ENCODE measurements at places on chromosomes 16 and 17.

DNA sequence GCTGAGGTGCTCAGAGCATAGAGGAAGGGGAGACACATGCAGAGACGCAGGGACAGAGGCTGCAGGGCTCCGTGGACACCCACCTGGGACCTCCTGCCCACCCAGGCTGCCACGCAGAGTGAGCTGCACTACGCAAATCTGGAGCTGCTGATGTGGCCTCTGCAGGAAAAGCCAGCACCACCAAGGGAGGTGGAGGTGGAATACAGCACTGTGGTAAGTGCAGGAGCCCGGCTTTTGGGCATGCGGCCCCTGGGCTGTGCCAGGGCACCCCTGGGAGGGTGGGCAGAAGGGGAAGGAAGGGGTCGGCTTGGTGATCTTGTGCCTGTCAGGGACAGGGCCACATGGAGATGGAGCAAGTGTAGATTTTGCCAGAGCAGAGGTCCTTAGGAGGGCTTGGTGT lies 15.2 kb downstream of the CD300A start:
- DNase-seq, result no peak

DNA sequence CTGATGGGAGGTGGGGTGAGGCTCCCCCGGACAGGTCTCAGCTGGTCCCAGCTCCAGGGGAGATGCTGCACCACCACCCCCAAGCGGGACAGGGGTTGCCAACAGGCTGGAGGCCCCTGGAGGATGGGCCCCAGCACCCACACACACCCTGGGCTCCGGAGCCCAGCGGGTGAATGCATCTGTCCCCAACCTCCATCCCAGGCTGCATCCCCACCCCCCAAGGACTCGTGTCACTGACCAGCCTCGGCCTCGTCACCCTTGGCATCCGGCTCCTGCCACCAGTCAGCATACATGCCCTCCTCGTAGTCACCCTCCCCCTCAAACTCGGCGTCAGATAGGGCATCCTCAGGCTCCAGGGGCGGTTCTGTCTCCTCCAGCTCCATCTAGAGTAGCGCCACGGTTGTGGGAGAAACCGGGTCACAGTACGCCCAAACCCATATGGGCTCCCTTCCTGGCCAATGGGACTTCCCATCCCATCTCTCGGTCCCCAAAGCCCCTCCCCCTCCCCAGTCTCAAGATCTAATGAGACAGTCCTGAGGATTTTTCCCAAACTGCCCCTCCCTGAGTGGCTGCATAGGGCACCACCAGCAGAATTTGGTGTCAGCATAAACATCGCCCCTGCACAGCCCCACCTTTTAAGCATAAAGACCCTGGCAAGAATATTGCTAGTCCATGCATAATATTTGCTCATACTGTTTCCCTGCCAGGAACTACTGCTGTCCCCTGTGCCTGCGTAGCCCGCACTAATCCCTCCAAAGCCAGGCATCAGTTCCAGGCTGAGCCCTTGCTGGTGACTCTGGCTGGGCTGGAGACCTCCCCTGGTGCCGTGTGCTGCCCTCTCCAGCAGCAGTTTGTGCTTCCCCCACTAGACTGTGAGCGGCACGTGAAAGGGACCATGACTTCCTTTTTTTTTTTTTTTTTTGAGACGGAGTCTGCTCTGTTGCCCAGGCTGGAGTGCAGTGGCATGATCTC lies 8.4 kb downstream of the P3H4 start:
- DNase-seq, result no peak

- DNase-seq, result no peak
Observed at GRCh38 chr16:55666012-55666411, 10.2 kb downstream of the SLC6A2 start.

DNA sequence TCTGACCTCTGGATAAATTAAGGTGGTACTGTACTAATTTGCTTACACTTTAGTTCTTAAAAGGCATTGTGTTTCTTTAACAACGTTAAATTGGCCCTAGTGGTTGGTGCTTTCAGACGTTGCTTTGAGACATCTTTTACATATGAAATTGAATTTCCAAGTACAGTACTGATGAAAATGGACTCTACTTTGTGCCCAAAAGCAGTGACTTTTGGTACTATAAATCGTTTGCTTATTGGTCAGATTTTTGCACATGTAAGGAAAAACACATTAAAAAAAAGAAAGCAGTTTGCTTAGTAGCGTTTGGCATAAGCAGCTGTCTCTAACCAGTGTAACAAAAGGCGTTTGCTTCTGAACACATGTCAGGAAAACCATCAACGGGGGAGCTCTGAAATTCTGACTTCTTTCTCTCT lies 139.6 kb downstream of the CDK5R1 start:
- DNase-seq, result no peak

- no peak for DNase-seq
Observed at GRCh38 chr17:9230346-9230745, 209.0 kb downstream of the NTN1 start.

DNA sequence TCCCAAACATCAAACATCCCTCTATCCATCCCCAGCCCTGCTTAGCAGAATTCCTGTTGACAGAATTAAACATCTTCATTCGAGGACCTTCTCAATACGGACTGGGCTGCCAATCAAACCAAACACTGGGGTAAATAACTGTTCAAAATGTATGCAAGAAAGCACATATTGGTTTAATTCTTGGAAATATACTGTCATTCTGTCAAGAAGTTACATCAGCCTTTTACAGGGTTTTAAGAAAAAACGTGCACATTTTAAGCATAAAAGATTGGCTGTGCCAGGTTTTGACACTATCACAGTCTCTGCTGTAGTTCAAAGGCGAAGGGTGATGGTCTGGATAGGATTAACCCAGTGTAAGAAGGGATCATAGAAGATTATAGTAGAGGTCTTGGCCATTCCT lies 25.1 kb upstream of the CCNF start:
- DNase-seq, result no peak

DNA sequence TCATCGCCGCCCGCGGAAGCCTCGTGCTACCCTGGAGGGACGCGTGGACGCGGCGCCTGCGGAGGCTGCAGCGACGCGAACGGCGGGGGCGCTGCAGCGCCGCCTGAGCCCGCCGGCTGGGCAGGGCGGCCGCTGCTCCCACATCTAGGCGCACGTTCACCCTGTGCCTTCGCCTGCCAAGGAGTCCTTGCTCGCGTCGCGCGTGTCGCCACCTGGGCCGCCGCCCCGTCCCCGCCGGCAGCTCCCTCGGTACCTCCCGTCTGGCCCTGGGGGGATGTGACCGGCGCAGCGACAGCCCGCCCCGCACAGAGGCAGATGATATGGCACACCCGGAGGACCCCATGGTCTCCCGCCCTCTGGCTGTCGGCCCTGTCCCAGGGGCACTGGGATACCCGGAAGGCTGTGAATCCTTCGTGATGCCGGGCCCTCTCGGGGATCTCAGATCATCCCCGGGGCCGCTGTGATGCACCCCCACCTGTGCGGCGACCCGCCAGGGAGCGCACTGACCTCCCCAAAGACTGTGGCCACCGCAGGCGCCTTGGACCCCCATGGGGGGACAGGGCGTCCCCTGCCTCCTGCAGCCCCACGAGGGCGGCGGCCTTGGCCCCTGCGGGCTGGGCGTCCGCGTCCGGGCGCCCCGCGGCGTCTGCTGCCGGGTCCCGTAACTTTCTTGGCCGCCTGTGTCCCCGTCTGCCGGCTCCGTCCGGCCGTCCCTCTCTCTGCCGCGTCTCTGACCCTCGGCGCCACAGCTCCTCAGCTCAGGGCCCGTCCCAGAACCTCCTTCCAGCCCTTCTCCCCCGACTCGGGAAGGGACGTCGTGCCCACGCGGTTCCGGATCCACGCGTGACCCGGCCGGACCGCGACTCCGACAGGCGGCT lies 689 bp upstream of the TBC1D24 start:
- DNase-seq, result peak; percentile 90

GRCh38 chr16:88608076-88608475 lies 30.3 kb upstream of the IL17C start:
- DNase-seq, result no peak

DNA sequence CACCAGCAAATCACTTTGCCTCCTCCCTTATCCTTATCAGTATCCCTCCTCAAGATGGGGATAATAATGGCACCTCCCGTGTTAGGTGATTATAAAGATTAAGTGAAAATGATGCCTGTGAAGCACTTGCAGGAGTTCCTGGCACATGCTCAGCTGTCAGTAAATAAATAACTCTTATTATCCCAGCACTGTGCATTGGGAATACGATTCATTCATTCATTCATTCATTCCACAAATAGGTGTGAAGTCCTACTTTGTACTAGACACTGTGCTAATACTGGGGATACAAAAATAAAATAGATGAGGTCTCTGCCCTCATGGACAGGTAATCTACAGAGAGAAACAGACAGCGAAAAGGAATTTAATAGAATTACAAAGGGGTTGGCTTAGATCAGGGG lies 2.0 kb downstream of the XYLT2 start:
- peak; percentile 1 for DNase-seq

GRCh38 chr17:8332688-8333087 lies 7.0 kb upstream of the ODF4 start:
- DNase-seq, result no peak

DNA sequence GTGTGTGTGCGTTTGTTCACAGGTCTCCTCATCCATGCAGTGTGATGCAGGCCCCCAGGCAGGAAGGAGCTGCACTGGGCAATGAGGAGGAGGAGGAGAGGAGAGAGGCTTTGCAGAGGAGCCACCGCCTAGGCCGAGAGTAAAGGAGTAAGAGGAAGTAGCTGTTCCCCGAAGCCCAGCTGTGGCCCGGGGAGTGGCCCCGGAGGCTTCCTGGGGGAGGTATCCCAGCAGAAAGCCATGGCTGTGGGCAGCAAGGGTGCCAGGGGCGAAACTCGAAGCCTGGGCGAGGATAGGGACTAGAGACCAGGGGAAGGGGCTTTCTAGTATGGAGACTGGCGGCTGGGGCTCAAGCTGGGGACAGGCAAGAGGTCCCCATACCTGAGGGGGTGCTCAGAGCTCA lies 12.2 kb downstream of the C16orf95 start:
- no peak for DNase-seq

DNA sequence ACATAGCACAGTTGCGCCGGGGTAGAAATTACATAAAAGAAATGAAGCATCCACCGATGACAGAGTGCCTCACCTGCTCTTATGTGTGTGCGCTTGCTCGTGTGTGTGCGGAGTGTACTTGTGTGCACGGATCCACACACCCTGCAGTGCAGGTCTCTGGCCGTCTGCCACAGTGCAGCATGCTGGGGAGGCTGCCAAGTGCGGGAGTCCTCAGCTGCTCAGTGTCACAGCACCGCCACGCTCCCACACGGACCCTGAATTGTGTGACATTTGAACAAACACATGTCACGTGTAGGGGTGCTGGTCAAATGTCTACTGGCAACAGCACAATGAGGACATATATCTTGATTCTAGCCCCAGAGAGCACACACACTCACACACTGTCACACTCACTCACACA lies 243.0 kb upstream of the MYOCD start:
- no peak for DNase-seq

DNA sequence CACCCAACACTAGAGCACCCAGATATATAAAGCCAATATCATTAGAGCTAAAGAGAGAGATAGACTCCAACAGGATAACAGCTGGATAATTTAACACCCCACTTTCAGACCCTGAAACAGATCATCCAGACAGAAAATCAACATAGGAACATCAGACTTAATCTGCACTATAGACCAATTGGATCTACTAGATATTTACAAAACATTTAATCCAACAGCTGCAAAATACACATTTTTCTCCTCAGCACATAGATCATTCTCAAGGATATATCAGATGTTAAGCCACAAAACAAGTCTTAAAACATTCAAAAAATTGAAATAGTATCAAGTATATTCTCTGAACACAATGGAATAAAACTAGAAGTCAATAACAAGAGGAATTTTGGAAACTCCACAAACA lies 4.1 kb upstream of the CCL13 start:
- DNase-seq, result no peak

DNA sequence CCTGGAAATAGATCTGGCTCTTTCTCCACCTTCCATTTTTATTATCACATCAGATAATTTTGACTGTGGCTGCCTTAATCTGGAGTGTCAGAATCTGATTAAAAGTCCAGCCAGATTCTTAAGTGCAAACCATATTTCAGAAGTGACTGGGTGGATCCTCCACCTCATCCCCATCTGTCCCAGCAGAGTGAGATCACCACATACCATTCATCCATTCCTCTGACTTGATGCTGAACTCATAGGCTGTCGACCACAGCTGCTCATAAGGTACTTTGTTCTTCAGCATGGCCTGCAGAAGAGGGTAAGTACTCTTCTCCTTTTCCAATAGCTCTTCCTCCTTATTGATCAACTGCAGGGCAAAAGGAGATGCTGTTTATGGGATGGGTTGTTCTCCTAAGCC lies 53.5 kb downstream of the DNAH3 start:
- DNase-seq, result no peak

- no peak for DNase-seq
Observed at GRCh38 chr17:7403727-7403976, 245 bp downstream of the TMEM256 start.

GRCh38 chr17:3957735-3958599 lies 6.3 kb downstream of the ATP2A3 start:
- DNase-seq, result no peak

DNA sequence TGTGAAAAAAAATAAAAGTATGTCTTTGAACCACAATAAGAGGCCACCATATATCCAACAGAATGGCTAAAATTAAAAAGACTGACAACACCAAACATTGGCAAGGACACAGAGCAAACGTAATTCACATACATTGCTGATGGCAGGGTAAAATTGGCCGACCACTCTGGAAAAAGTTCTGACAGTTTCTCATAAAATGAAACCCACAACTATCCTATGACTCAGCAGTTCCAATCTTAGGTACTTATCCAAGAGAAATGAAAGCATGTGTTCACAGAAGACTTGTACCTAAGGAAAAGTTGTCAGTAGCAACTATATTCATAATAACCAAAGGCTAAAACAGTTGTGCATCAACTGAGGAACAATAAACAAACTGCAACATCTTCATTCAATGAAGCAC lies 357.3 kb upstream of the XYLT1 start:
- DNase-seq, result no peak

DNA sequence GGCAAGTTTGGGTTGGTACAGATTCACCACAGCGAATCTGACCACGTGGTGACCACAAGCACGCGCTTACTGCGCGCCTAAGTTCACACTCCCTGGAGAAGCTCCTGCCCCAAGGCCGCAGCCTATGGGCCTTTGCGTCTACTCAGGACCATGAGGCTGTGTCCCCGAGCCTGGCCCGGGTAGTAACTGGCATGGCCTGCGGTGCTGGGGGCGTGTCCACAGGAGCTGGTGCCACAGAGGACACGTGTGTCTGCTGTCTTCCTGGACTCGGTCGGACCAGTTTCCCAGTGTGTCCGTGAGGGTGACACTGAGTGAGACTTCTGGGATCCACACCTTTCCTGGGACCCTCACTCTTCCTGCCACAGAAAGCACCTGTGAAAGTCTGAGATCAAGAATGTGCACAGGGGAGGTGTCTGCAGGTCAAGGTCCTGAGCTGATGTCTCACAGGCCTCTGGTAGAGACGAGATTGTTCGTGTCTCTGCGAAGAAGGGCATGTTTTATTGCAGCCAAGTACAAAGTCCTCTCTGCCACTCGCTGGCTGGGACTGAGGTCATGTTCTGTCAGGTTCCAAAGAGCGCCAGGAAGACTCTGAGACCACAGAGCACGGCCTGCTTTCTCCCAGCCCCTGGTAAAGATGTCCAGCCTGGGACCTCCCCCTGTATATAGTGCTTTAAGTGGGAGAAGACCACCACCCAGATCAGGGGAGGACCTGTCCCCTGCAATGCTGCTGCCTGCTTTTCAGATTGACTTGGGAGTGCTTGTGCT lies 25.2 kb upstream of the CAPN15 start:
- no peak for DNase-seq
